Heart left ventricle (tissue), 16 donors: ENCODE measurements at places on chromosomes 6 and 20. TPM values are rescaled to one million over a fixed set of nuclear protein-coding genes. Genes with fewer than 3 reads are reported as not detected.

The TMEM14C gene
- total RNA-seq, result 94.5 TPM

The SLC13A3 gene
- 0.39 TPM for total RNA-seq

GRCh38 chr6:53646606-53647005 is 18.9 kb downstream of the KLHL31 start:
- H3K27ac ChIP-seq, result no peak overlapping the region
- DNase-seq, result no peak
- no peaks in the 10 kb centered on the region for H3K27me3 ChIP-seq
- H3K4me1 ChIP-seq, result peaks cover 27% of the 10 kb centered on the region
- H3K36me3 ChIP-seq, result no peaks in the 10 kb centered on the region

- no peaks in the 10 kb centered on the region for H3K27me3 ChIP-seq
- H3K36me3 ChIP-seq, result no peaks in the 10 kb centered on the region
- no peak overlapping the region for H3K27ac ChIP-seq
- no peak for DNase-seq
- H3K4me3 ChIP-seq, result no peak overlapping the region
These were observed 279.2 kb upstream of the FERMT1 start for GRCh38 chr20:6401893-6402557.

GRCh38 chr6:75968143-75968542 is 104.3 kb downstream of the IMPG1 start:
- no peak overlapping the region for H3K27ac ChIP-seq
- H3K4me1 ChIP-seq, result no peaks in the 10 kb centered on the region
- no peak for DNase-seq
- H3K4me3 ChIP-seq, result no peak overlapping the region
- H3K27me3 ChIP-seq, result no peaks in the 10 kb centered on the region
